ENCODE measurements at places on chromosomes 4 and X. TPM values are rescaled to one million over a fixed set of nuclear protein-coding genes. Genes with fewer than 3 reads are reported as not detected.

The FRAS1 gene
- not detected for total RNA-seq

DNA sequence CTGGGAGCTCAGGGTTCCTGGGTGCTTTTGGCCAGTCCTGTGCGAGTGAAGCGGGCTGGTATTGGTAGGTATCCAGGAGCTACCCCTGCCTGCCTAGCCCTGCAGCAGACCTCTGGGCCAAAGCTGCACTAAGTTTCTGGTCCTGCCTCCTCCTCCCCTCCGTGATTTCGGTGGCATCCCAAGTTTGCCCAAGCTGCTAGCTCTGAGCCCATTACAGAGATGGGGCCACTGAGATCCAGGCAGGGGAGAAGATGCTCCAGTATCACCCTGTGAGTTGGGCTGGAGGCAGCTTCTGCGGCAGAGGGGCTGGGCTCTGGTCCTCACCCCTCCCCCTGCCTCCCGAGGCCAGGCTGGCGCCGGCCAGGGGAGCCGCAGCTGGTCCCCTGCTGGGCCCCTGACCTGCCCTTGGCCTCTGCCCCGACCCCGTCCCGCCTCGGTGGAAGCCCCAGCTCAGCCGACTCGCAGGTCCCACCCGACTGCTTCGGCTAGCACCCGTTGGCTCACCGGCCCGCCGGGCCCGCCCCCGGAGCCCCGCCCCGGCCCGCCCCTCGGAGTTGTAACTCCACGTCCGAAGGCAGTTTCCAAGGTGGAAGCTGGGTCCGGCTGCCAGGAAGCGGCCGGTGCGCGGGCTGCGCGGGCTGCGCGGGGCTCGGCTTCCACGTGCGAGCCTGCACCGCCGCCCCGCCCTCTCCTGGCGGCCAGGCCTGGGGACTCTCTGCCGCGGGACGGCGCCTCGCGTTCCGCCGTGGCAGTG, at the start of gene DUSP9:
Gene DUSP9 (plus strand): TSS at position 584 of the 754 bp plus-strand sequence. CDS start 751 bp downstream, outside the sequence.
- H3K36me3 ChIP-seq: no peaks in the 10 kb centered on the region
- DNase-seq: no peak
- no peak within 1 kb of the TSS for H3K27ac ChIP-seq
- H3K4me1 ChIP-seq: peaks cover 5% of the 10 kb centered on the region
- peak within 1 kb of the TSS; percentile 29 for H3K4me3 ChIP-seq

- no peaks in the 10 kb centered on the region for H3K36me3 ChIP-seq
- H3K27ac ChIP-seq: peak overlapping the region; percentile 77
- peak; percentile 77 for DNase-seq
- no peak overlapping the region for H3K4me3 ChIP-seq
- peaks cover 6% of the 10 kb centered on the region for H3K27me3 ChIP-seq
Observed at GRCh38 chr4:7649741-7650531, 215.2 kb upstream of the PSAPL1 start.

DNA sequence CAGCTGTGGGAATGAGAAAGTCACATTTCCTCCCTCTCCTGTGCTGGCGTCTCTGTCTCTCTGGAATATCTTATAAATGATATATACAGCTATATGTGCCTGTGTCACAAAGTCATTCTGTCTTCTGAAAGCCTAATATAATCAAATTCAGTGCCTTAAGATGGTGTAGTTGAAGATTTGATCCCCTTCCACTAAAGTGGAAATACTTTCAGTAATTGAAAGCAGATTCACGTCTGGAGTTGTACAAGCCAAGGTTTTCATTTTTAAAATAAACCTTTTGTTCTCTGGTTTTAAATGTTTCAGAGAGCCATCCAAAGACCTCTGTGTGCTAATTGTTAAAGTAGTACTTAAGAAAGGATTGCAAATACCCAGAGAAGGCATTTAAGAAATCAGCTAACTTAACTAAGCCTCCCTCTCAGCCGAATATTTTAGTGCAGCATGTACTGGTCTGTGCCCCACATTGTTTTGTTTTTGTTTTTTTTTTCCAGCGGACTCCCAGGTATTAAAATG, 206.8 kb downstream of the TENM3 start:
- no peak for DNase-seq
- H3K27ac ChIP-seq: no peak overlapping the region
- peaks cover 2% of the 10 kb centered on the region for H3K36me3 ChIP-seq

The PCDH19 gene
- not detected for total RNA-seq

GRCh38 chrX:41655631-41656030, 33.1 kb upstream of the GPR34 start:
- H3K27ac ChIP-seq: no peak overlapping the region
- DNase-seq: no peak
- peaks cover 49% of the 10 kb centered on the region for H3K36me3 ChIP-seq
- H3K27me3 ChIP-seq: no peaks in the 10 kb centered on the region
- H3K4me3 ChIP-seq: no peak overlapping the region
- H3K4me1 ChIP-seq: no peaks in the 10 kb centered on the region

GRCh38 chrX:47628982-47629381, 748 bp downstream of the CFP start:
- peaks cover 19% of the 10 kb centered on the region for H3K4me1 ChIP-seq
- H3K27ac ChIP-seq: peak overlapping the region; percentile 79

- no peak overlapping the region for H3K4me3 ChIP-seq
Observed at GRCh38 chr4:16513876-16514275, 287.6 kb upstream of the TAPT1 start.

DNA sequence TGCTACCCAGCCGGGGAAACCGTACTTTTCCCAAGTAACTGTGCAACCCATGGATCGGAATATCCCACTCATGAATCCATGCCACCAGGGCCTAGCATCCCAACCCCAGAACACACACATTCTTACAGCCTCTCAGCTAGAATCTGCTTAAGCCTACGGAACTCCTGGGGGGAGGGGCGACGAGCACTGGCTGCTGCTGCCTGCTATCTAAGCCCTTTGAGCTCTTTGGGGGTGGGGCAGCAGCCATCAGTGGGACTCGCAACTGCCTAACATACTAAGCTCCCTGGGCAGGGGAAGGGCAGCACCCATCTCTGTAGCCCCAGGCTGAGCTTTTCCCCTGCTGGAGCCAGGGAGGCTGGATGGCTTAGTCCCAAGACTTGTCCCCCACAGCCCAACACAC, 28.6 kb downstream of the NUDT10 start:
- no peaks in the 10 kb centered on the region for H3K4me1 ChIP-seq
- H3K36me3 ChIP-seq: peaks cover 14% of the 10 kb centered on the region
- no peak overlapping the region for H3K4me3 ChIP-seq
- no peak overlapping the region for H3K27ac ChIP-seq

- H3K4me1 ChIP-seq: no peaks in the 10 kb centered on the region
- no peak for DNase-seq
- H3K4me3 ChIP-seq: no peak overlapping the region
- H3K27me3 ChIP-seq: no peaks in the 10 kb centered on the region
- no peak overlapping the region for H3K27ac ChIP-seq
Observed at GRCh38 chr4:102114118-102114630, 231.1 kb downstream of the SLC39A8 start.

DNA sequence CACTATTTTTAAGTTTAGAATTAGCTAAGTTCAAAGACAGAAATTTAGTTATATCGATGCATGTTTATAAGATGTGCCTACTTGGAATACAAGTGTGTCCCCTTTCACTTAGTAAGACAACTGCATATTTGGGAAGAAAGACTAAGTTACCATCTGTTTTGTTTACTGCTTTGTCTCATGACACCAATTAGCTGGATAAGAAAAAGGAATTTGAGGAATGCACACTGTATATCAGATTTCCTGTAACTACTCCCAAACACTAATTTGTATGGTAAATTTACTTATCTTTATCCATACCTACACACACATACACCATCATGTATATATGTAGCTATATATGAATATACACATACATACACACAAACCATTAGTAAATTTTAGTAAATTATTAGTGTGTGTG, 1442.8 kb upstream of the IGFBP7 start:
- no peaks in the 10 kb centered on the region for H3K36me3 ChIP-seq
- no peaks in the 10 kb centered on the region for H3K4me1 ChIP-seq
- H3K27ac ChIP-seq: no peak overlapping the region
- no peaks in the 10 kb centered on the region for H3K27me3 ChIP-seq

The SYTL5 gene
- total RNA-seq: 0.05 TPM

DNA sequence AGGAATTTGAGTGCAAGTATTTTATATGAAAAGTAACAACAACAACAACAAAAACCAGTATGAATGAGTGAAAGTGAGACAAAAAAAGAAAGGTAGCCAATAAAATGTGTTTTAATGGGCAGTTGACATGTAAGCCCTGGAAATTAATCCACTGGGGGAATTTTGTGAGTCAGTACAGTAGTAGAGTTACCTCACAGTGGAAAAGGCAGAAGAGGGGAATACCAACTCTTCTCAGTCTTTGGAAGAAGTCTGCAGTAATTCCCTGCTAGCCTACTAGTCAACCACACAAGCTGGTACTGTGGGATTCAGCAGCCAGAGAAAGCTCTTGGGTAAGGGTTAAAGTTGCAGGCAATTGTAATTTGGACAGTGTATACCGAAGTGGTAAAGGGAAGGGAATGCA, 76.3 kb upstream of the IL15 start:
- peaks cover 2% of the 10 kb centered on the region for H3K27me3 ChIP-seq
- H3K36me3 ChIP-seq: no peaks in the 10 kb centered on the region
- no peak overlapping the region for H3K27ac ChIP-seq
- no peak for DNase-seq
- H3K4me3 ChIP-seq: no peak overlapping the region

The PABPC1L2B gene
- not detected for total RNA-seq

DNA sequence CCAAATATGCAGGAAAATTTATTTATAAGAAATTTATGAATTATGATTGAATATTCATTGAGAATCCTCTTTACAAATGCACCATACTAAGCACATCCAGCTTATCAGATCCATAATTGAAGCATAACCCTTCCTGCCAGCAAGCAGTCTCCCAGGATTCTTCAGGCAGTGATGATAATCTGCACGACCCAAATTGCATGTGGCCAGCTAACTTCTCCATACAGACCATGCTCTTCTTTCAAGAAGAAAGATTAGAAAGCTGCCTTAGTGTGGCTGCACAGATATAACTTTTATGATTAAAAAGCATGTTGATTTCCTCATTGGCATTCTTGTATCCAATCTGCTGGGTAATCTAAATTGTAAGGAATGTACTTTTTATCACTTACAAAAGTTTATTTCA, 3.3 kb upstream of the CBR4 start:
- H3K36me3 ChIP-seq: peaks cover 2% of the 10 kb centered on the region
- H3K27me3 ChIP-seq: no peaks in the 10 kb centered on the region
- no peak for DNase-seq
- no peak overlapping the region for H3K27ac ChIP-seq
- peaks cover 13% of the 10 kb centered on the region for H3K4me1 ChIP-seq
- H3K4me3 ChIP-seq: no peak overlapping the region

- H3K4me3 ChIP-seq: no peak overlapping the region
- no peak overlapping the region for H3K27ac ChIP-seq
Observed at GRCh38 chr4:13328591-13328990, 155.5 kb downstream of the RAB28 start.

The RPL34 gene
- 1,658 TPM for total RNA-seq

The PPP4R3C gene
- not detected for total RNA-seq

GRCh38 chr4:17654701-17655100, 40.3 kb downstream of the MED28 start:
- H3K27me3 ChIP-seq: peaks cover 5% of the 10 kb centered on the region
- DNase-seq: no peak
- H3K36me3 ChIP-seq: no peaks in the 10 kb centered on the region
- no peak overlapping the region for H3K27ac ChIP-seq
- peaks cover 7% of the 10 kb centered on the region for H3K4me1 ChIP-seq
- H3K4me3 ChIP-seq: no peak overlapping the region

DNA sequence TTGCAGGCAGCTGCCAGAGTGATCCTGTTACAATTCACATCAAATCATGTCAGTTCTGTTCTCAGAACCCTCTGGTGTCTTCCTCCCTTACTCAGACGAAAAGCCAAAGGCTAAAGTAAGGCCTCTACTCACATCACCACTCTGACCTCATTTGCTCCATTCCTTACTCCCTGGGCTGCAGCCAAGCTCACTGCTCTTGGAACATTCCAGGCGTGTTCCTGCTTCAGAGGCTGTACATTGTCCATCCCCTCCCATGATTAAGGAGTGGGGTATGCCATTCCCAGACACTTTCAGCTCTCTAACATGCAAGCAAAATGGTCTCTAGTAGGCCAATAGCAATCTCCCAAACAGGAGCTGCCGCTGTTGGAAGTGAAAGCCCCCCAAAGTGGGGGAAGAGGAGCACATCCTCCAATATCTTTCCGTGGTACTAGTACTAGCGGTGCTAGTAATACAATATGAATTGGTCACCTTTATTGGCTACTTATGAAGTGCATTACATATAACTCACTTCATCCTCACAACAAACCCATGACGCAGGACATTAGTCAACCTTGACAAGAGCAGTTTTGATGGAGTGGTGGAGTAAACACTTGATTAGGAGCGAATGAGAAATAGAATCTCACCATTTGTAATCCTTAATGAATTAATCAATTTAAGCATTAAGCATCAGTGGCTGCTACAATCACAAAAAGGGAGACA, 15.0 kb downstream of the GAB3 start:
- peaks cover 77% of the 10 kb centered on the region for H3K4me1 ChIP-seq
- H3K4me3 ChIP-seq: peak overlapping the region; percentile 52
- no peak for DNase-seq
- H3K36me3 ChIP-seq: no peaks in the 10 kb centered on the region
- H3K27me3 ChIP-seq: no peaks in the 10 kb centered on the region

DNA sequence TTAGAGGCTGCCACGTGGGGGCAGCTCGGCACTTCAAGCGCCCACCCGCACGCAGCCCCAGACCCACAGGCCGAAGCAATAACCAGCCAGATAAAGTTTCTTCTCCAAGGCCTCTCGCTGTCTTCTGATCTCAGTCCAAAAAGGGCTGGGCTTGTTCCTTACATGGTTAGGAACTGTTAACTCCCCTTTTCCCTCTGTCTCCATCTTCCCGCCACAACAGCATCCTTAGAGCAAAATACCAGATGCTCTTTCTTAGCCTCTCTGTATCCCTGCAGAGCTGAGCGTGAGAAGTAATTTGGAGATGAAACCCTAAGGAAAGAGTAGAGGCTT, 23.4 kb upstream of the KIAA1210 start:
- no peak overlapping the region for H3K27ac ChIP-seq
- H3K36me3 ChIP-seq: no peaks in the 10 kb centered on the region
- no peak overlapping the region for H3K4me3 ChIP-seq
- no peak for DNase-seq
- H3K4me1 ChIP-seq: no peaks in the 10 kb centered on the region
- H3K27me3 ChIP-seq: no peaks in the 10 kb centered on the region

DNA sequence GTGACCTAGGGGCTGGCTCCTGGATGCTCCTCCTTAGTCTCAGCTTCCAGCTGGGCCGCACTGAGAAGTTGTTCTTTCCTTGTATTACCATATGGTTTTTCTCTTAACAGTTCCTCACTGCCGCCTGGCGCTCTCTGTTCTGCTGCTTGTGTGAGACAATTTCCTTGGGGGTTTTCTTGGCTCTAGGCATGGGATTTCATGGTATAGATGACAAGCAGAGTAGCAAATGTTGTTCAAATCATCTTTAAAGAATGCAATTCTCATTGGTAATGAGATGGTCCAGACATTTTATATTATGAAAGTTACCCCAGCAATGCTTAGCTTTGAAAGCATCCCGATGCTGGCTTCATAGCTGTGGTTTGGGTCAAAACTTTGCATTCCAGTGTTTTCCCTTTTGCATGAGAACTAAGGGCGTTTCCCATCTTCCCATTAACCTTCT, 37.6 kb downstream of the SEPTIN11 start:
- DNase-seq: no peak
- H3K27me3 ChIP-seq: peaks cover 5% of the 10 kb centered on the region
- H3K4me3 ChIP-seq: no peak overlapping the region
- peaks cover 72% of the 10 kb centered on the region for H3K4me1 ChIP-seq
- no peak overlapping the region for H3K27ac ChIP-seq
- H3K36me3 ChIP-seq: peaks cover 4% of the 10 kb centered on the region

- DNase-seq: no peak
- no peaks in the 10 kb centered on the region for H3K36me3 ChIP-seq
- H3K4me3 ChIP-seq: no peak overlapping the region
Observed at GRCh38 chr4:163279713-163280112, 52.7 kb downstream of the NPY1R start.

The ZNF157 gene
- 0.53 TPM for total RNA-seq

GRCh38 chr4:2928242-2929176, 34.7 kb downstream of the NOP14 start:
- H3K4me1 ChIP-seq: peaks cover 17% of the 10 kb centered on the region
- DNase-seq: peak; percentile 8
- no peak overlapping the region for H3K4me3 ChIP-seq
- H3K36me3 ChIP-seq: peaks cover 39% of the 10 kb centered on the region

The PLAC1 gene
- total RNA-seq: 0.31 TPM
